ENCODE measurements at places on chromosomes 6 and 20.

- DNase-seq: no peak
Observed at GRCh38 chr6:105510746-105511145, 107.9 kb upstream of the PREP start.

GRCh38 chr6:167965592-167966539 lies 31.6 kb upstream of the KIF25 start:
- DNase-seq: no peak

DNA sequence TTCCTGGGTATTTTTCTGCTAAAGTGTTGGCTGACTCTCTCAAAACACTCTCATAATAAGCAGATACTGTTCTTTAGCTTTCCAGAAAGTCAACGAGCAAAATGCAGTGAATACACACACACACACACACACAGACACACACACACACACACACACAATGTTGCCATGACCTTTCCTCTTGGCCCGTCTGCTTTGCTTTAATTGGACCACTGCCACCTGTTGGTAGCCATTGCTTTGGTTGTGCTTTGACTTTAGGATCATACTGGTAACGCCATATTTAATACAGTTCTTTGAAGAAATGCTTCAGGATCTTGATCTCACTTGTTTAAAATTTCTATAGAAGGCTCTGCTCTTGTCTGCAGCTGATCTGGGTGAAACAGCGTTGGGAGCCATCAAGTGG lies 4.4 kb downstream of the FIG4 start:
- no peak for DNase-seq

DNA sequence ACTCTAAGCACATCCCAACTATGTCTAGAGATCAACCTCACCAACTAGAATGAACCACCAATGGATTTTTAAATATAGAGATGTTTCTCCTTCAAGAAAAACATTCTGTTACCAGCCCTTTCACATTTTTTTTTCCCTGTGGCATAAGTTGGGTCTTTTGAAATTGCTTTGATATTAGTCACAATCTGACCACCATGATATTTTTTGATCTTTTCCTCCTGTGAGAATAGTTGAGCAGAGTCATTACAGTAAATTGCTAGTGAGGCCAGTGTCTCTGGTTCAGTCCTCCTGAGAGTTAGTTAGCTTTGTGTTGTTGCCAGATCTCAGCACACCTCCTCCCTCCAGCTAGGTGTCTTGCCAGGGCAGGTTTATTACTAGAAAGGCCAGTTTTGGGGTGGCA lies 79.7 kb upstream of the MYLIP start:
- no peak for DNase-seq

DNA sequence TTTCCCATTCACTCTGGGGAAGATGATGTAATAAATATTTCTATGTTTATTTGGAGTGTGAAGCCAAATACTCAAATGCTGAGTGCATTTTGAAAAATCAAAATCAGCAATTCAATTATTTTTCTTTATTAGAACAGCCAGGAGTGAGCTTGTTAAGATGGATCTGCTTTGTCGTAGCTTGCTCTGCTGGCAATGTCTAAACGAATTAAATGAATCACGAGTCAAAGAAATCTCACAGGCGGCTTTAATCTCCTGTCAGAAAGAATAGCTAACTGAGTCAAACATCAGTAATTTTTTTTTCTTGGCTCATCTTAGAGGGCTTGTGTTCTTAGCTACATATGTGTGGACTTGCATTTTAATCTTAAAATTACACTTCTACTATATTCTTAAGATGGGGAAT lies 100.2 kb upstream of the HMGN3 start:
- no peak for DNase-seq

GRCh38 chr20:32296412-32296811 lies 19.0 kb downstream of the KIF3B start:
- no peak for DNase-seq

GRCh38 chr6:149065658-149066556 lies 251.6 kb upstream of the TAB2 start:
- DNase-seq: no peak

DNA sequence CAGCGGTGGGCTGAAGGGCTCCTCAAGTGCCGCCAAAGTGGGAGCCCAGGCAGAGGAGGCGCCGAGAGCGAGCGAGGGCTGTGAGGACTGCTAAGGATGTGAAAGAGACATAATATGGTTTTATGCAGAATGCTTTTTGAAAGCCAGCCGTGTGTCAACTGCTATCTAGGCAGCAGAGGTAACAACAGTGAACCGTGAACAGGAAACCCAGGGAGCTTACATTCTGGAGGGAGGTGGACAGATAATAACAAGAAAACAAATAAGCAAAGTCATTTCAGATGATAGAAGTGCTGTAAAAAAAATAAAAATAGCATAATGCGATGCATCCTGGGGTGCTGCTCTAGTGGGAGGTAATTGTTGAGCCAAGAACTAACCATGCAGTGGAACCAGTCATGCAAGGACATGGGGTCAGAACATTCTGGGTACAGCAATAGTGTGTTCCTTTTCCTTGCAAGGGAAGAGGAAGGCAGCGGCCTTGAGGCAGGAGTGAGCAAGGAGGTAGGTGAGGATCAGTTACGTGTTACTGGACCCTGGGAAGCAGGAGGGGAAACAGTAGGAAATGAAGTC lies 134.4 kb upstream of the TMEM170B start:
- no peak for DNase-seq

- no peak for DNase-seq
Observed at GRCh38 chr6:77683515-77683914, 30.7 kb downstream of the MEI4 start.

- no peak for DNase-seq
Observed at GRCh38 chr20:18815194-18815942, 1.8 kb downstream of the SCP2D1 start.

- DNase-seq: no peak
Observed at GRCh38 chr6:10960171-10960570, 73.3 kb downstream of the SYCP2L start.

DNA sequence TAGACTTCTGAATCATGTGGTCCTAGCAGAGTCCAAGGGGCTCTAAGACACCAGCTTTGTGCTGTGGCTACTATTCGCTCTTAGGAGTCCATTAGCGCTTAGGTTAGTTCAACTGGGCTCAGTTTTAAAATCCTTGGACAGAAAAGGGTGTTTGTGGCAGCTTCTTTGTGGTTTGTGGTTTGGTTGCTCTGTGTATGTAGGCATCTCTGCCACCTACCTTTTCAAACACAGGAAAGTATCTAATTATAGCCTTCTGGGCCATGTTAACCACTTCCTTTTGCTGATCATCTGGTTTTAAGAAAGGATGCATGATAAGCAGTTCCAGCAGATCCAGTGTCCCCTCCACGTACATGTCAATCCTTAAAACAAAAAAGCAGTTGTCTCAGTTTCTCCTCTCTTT lies 10.8 kb downstream of the GSTA4 start:
- no peak for DNase-seq

GRCh38 chr6:33286946-33287914 lies 1.8 kb downstream of the WDR46 start:
- DNase-seq: no peak
